Posterior cingulate gyrus (tissue), 11 donors: ENCODE measurements at places on chromosomes 1 and 21.

- DNase-seq = no peak
Observed at GRCh38 chr1:88179943-88180342, 504.1 kb upstream of the PKN2 start.

DNA sequence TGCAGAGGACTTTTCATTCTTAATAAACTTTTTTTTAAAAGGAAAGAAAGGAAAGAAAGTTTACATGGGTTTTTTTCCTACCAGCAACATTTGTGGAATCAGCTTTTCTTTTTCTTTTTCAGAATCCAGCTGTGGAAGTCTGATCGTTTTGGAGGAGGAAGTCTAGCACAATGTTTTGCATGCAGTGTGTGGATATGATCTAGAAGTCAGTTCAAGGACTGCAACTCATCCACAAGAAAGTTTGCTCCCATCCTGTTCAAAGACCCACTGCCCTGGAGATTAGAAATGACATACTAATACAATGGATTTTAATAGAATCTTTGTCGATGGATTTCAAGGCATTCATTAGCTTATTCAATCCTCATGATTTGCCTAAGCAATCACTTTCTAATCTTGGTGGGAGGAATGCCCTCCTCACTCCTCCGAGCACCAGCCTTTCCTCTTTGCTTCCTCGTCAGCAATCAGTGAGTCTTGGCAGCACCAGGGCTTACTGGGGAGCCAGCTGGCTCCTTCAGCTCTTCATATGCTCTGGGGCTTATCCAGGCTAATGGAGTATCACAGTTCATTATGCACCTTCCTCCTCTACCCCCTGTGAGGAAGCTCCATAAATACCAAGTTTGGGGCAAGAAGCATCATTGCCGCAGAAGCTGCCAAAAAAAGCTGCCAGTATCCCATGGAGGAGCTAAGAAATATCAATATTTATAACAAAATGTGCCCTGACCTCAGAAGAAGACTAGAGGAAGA is 392.3 kb upstream of the PKN2 start:
- no peak for DNase-seq

DNA sequence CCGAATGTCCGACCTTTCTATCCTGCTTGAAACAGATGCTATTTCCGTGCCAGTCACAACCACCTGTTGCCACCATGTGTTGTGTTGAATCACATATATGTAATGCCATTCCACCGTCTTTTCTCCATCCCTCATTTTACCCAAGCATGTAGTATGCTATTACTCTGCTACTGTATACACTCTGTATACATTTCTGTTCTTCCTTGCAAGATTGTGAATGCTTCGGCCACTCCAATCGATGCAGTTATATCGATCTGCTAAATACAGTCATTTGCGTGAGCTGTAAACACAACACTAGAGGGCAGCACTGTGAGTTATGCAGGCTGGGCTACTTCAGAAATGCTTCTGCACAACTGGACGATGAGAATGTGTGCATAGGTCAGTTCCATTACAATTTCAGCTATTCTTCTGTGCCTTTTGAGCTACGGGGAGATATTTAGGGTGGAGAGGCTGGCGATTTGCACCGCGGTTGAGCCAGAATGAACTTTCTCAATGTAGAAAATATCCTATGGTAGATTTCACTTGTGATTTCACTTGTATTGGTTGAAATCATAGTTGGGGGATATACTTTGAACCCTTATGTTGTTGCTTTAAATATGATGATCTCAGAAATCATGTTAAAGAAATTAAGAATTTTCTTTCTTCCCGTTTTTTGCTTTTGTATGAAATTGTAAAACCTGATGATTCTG is 289.8 kb downstream of the NTNG1 start:
- no peak for DNase-seq

DNA sequence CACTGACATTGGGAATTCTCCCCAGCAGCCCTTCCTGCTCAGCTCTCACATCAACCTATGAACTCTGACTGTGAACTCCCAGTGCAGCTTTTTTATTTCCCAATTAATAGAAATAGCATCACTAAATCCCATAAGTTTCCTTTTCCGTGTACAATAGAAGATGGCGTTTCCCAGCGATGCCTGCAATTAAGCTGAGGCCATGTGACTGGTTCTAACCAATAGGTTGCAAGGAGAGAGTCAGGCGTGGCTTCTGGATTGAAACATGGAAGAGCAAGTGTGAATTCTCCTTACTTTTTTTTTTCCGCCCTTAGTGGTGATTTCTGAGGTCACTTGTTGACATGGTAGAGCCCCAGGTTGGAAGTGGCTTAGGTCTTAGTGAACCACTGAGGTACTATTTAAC is 59.0 kb upstream of the IGSF5 start:
- DNase-seq = no peak

DNA sequence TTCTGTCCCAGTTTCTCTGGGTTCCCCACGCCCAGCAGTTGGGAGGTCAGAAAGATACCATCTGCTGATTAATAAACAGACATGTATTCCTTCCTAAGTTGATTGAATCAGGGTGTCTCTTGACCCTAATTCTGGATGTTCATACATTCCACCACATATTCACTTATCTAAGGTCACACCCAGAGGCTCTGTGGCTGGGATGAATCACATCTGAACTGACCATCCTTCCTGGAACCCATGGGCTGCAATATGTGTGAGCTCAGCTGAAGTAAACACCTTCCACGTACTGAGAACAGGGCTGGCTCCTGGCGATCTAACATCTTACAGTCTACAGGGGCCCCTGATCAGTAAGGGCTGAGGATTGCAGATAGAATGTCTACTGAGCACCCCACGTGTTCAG is 20.5 kb upstream of the TRABD2B start:
- no peak for DNase-seq

DNA sequence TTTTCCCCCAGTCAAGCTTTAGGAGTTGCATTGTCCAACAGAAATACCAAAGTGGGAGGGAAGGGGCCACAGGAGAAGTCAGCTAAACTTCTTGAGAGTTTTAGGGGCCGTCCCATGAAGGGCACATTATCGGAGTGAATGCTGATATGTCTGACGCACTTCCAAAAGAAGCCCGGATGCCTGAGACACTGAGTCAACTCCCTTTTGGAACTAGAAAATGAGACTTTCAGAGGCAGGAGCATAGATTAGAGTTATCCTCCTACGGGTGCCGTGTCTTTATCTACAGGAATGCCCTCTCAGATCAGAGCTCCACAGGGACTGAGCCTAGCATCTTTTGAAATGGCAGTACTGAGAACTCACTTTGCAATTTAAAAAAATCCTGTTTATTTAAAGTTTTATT is 13.1 kb downstream of the ACTN2 start:
- no peak for DNase-seq

DNA sequence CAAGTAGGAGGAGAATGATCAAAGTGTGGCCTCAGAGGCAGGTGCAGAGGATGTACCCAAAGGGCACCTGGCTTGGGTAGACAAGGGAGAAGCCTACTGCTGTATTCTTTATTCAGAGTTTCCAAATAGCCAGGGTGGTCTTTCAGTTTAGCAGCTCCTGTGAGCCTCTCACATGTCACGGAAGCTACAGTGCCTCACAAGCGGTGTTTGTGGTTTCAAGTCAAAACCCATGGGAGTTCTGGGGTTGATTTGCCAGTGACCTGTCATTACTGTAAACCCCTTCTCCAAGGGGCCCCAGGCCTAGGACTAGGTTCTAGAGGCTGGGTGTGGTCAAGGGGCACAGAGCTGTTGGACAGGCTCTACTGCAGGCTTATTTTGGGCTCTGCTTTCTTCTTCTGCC is 10.2 kb upstream of the IL10 start:
- no peak for DNase-seq

DNA sequence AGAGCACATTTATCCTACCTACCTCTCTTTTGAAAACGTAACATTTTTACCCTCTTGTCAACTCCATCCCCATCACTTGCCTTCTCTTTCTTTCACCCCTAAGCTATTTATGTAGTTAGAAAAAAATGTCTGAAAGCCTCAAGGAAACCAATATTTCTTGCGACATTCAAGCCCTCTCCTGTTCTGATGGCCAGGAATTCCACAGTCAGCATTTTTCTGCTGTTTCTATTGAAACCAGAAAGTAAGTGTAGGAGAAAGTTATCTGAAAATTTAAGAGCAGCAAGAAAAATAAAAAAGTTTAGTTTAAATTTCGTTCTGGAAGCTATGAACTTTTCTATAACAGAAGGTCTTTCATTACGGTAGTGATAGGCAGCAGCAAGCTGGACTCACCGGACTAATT is 247.6 kb upstream of the PBX1 start:
- DNase-seq = no peak

- DNase-seq = no peak
Observed at GRCh38 chr1:183043872-183044854, 20.9 kb downstream of the LAMC1 start.

GRCh38 chr1:32741413-32742198 is 39.0 kb upstream of the SYNC start:
- no peak for DNase-seq

DNA sequence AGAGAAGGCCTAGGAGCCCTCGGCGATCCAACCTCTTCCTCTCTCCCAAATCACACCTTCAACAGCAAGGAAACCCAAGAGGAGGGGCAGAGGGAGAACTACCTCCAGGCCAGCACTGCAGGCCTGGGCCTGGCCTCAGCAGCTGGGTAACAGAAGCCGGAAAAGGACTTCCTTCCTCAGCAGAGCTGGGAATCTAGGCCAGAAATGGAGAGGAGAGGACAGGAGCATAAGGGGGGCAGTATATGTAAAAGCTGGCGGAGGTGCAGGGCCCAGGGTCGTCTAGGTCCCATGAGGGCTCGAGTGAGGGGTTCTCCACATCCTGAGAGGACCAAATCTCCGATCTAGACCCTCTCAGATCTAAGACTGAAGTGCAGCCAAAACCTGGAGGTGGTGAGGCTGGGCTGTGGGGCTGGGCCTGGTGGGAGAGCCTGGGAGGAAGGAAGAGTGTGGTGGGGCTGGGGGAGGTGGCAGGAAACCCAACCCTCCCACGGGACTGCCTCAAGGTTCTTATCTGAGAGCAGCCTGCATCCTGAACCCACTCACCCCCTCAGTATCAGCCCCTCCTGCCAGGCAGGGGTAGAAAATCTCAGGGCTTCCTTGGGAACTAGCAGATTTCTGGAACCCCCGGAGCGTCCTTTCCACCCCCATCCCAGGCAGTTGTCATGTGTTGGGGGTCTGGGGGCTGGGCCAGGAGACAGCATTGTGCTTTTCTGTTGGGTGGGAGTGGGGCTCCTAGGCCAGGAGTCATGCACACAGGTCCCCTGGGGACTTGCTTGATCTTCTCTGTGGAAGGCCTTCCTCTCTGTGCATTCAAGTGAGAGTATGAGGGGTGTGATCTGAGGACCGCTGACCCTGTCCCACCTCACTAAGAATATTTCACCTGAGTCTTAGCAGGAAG is 33.0 kb downstream of the PIK3C2B start:
- no peak for DNase-seq

- no peak for DNase-seq
Observed at GRCh38 chr1:239858529-239858928, 233.2 kb upstream of the FMN2 start.

DNA sequence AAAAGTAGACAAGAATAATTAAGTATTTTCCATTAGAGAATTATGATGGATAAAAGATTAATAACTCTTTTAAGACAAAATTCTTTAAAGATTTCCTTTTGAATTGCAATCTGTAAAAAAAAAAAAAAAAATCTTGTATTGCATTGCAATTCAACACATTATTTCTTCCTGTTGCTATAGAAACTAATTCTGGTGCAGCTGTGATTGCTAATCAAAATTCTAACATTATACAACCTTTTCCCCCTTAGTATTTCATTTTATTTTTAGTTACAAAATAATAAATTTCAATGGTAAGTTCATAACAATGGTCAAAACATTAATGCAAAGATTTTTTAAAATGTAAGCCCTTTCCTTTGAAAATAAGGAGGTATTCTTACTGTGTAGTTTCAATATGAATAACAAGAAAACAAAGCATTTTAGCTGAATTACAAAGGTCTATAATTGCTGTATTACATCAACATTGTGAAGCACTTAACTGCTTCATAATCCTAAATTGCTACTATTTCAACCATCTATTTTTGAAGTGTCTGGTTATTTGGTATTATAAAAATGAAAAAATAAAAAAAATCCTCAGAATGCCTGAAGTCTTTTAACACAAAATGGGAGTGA is 135.0 kb downstream of the SYT14 start:
- no peak for DNase-seq

DNA sequence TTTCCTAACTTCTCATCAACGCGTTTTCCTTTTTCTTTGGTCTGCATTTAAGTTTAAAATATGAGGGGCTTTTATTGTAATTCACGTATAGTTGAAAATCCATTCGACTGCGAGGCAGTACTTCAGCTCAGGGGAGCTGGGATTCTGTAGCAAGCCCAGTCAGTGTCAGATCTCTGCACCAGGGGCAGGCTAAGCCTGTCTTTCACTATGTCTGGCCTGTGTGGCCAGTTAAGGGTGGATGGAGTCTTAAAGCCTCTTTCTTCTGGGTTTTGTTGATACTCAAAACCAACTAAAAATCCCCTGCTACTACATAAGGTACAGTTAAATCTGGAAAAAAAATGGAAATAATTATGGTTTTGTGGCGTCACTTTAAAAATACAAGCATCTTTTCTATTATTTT is 124.7 kb downstream of the TYW3 start:
- DNase-seq = no peak

- no peak for DNase-seq
Observed at GRCh38 chr1:119225831-119226230, 85.4 kb upstream of the WARS2 start.

- DNase-seq = no peak
Observed at GRCh38 chr1:56529801-56530200, 49.6 kb downstream of the PLPP3 start.

DNA sequence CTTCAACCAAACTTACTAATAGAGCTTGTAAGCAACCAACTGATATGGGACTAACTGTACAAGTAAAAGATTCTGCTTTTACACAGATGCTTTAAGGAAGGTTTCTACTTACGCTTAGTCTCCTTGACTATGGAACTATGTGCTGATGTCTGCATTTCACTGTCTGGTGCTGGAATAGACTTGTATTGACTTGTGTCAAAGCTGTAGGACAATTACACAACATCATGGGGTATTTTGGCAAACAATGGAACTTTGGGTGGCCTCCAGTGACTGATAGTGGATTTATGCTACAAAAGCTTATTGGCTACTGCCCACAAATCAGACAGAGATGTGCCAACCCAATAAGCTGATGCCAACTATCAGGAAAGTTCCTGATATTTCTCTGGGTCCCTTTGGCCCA is 10.6 kb downstream of the CBR1 start:
- no peak for DNase-seq

- no peak for DNase-seq
Observed at GRCh38 chr1:46424730-46425129, 30.6 kb downstream of the FAAH start.

DNA sequence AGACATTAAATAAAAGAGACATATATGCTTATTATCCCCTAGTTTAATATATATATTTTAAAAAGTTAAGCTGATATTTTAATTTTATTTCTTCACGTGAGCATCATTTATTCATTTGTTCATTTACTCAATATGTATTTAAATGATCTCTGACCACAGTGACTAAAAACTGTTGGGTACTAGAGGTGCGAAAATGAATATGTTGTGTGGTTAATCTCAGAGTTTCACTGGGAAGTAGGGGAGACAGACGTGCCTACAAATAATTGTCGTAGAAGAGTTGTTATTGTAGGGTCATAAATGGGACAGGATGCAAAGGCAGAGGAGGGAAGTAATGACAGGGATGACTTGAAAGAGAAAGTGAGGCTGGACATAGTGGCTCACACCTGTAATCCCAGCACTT is 213.0 kb upstream of the CACYBP start:
- no peak for DNase-seq
